PC-3 (cell line): ENCODE measurements at places on chromosomes 16 and 17. TPM values are rescaled to one million over a fixed set of nuclear protein-coding genes. Genes with fewer than 3 reads are reported as not detected.

The CCL1 gene
- not detected in 2 replicates for total RNA-seq

The YBX2 gene
- 1.1 and 1.4 TPM in 2 replicates for total RNA-seq

The PRSS36 gene
- total RNA-seq = 0.51 TPM in 1 of 2 replicates, not detected in the other

The ACSM2B gene
- total RNA-seq = not detected in 2 replicates

The KANSL1 gene
- total RNA-seq = 47.6 and 63.2 TPM in 2 replicates

The KRT33B gene
- not detected in 2 replicates for total RNA-seq

The CBFA2T3 gene
- total RNA-seq = not detected in 2 replicates

The TTLL6 gene
- total RNA-seq = 0.29 and 0.40 TPM in 2 replicates

The C16orf82 gene
- total RNA-seq = not detected in 2 replicates

The KCNG4 gene
- 0.04 TPM in 1 of 2 replicates, not detected in the other for total RNA-seq

The DLG4 gene
- 6.5 and 12.8 TPM in 2 replicates for total RNA-seq

The NTN3 gene
- total RNA-seq = not detected in 2 replicates

The ABAT gene
- total RNA-seq = 0.17 and 0.95 TPM in 2 replicates

The SCARF1 gene
- 0.73 and 0.81 TPM in 2 replicates for total RNA-seq

The CDH3 gene
- 102 and 109 TPM in 2 replicates for total RNA-seq

The CRYBA1 gene
- not detected in 2 replicates for total RNA-seq

The HIC1 gene
- total RNA-seq = 2.0 and 4.4 TPM in 2 replicates

The PDP2 gene
- 2.8 and 12.7 TPM in 2 replicates for total RNA-seq

The TP53TG3 gene
- total RNA-seq = not detected in 2 replicates

The CDR2L gene
- total RNA-seq = 35.8 and 50.9 TPM in 2 replicates

The PLXDC1 gene
- total RNA-seq = not detected in 2 replicates

The SHPK gene
- 17.7 and 22.4 TPM in 2 replicates for total RNA-seq

The GLTPD2 gene
- 0.98 TPM in 1 of 2 replicates, not detected in the other for total RNA-seq

The TNS4 gene
- total RNA-seq = 127 and 128 TPM in 2 replicates

The TP53TG3F gene
- not detected in 2 replicates for total RNA-seq

The VMP1 gene
- 237 and 277 TPM in 2 replicates for total RNA-seq

The NTN1 gene
- total RNA-seq = 0.12 and 0.22 TPM in 2 replicates

The CNGB1 gene
- total RNA-seq = 0.04 TPM in 1 of 2 replicates, not detected in the other

The NFAT5 gene
- 11.4 and 14.3 TPM in 2 replicates for total RNA-seq

The NPW gene
- total RNA-seq = 3.8 and 5.6 TPM in 2 replicates

The DCXR gene
- total RNA-seq = 135 and 142 TPM in 2 replicates

The KRTAP2-2 gene
- total RNA-seq = not detected in 2 replicates

The KRT32 gene
- 1.5 TPM in 2 replicates for total RNA-seq

The SGF29 gene
- total RNA-seq = 22.3 and 25.9 TPM in 2 replicates

The DNASE1L2 gene
- 1.6 and 2.7 TPM in 2 replicates for total RNA-seq

The ABCC11 gene
- total RNA-seq = 0.26 TPM in 1 of 2 replicates, not detected in the other

The TPSB2 gene
- not detected in 2 replicates for total RNA-seq

The BCL6B gene
- total RNA-seq = 0.12 TPM in 1 of 2 replicates, not detected in the other

The CDIP1 gene
- 7.1 and 8.7 TPM in 2 replicates for total RNA-seq

The GNG13 gene
- not detected in 2 replicates for total RNA-seq

The CCL17 gene
- not detected in 2 replicates for total RNA-seq

The OSGIN1 gene
- 6.6 and 9.8 TPM in 2 replicates for total RNA-seq

The ICAM2 gene
- not detected in 2 replicates for total RNA-seq

The SECTM1 gene
- 56.0 and 61.7 TPM in 2 replicates for total RNA-seq

The CTU2 gene
- 30.3 and 39.4 TPM in 2 replicates for total RNA-seq

The TLCD3A gene
- 10.0 and 13.9 TPM in 2 replicates for total RNA-seq
